ENCODE measurements at places on chromosomes 1 and 21. TPM values are rescaled to one million over a fixed set of nuclear protein-coding genes. Genes with fewer than 3 reads are reported as not detected.

Gene COG2
- total RNA-seq = 23.7 TPM

Gene MTARC2
- 4.7 TPM for total RNA-seq

Gene RORC
- 0.12 TPM for total RNA-seq

Gene OR2T29
- total RNA-seq = not detected

Gene PDPN
- 8.0 TPM for total RNA-seq

Gene RHBDL2
- total RNA-seq = 0.85 TPM

Gene C1orf74
- 1.8 TPM for total RNA-seq

Gene NTRK1
- not detected for total RNA-seq

Gene OLFML3
- total RNA-seq = 264 TPM

Gene OR2T35
- total RNA-seq = not detected

Gene PTGS2
- 17.4 TPM for total RNA-seq

Gene PLPPR5
- not detected for total RNA-seq

Gene DFFB
- 7.5 TPM for total RNA-seq

Gene HLX
- 7.2 TPM for total RNA-seq

Gene ARMH1
- total RNA-seq = 0.97 TPM

Gene GPR3
- 0.36 TPM for total RNA-seq

Gene LELP1
- not detected for total RNA-seq

Gene OLFM3
- total RNA-seq = not detected

Gene ILDR2
- not detected for total RNA-seq
